ENCODE measurements at places on chromosomes 2 and 18. TPM values are rescaled to one million over a fixed set of nuclear protein-coding genes. Genes with fewer than 3 reads are reported as not detected.

Gene LHCGR
- total RNA-seq, result 8.3 TPM

Gene SH3BP4
- 40.6 TPM for total RNA-seq

Gene HJURP
- 9.8 TPM for total RNA-seq

Gene SLC23A3
- total RNA-seq, result 1.3 TPM

Gene CHST9
- 3.8 TPM for total RNA-seq

Gene GKN2
- total RNA-seq, result not detected

Gene ZAP70
- 1.5 TPM for total RNA-seq

Gene MOGAT1
- total RNA-seq, result not detected

Gene APLF
- total RNA-seq, result 8.9 TPM

Gene HES6
- 59.3 TPM for total RNA-seq

Gene AMER3
- total RNA-seq, result 11.8 TPM

Gene NT5C1B
- not detected for total RNA-seq

Gene GALR1
- 0.16 TPM for total RNA-seq

Gene INHA
- total RNA-seq, result 0.82 TPM

Gene ERFE
- total RNA-seq, result 1.4 TPM

Gene UGT1A8
- total RNA-seq, result not detected

Gene THSD7B
- total RNA-seq, result 30.6 TPM

Gene TEKT4
- 0.22 TPM for total RNA-seq

Gene SERPINB3
- not detected for total RNA-seq

Gene WIPF1
- total RNA-seq, result 32.8 TPM

Gene TUBB8B
- not detected for total RNA-seq

Gene CCDC195
- total RNA-seq, result not detected

Gene CELF4
- 41.2 TPM for total RNA-seq

Gene COL4A4
- 11.7 TPM for total RNA-seq

Gene SCN2A
- total RNA-seq, result 24.2 TPM

Gene CPS1
- total RNA-seq, result 3.8 TPM

Gene COLEC12
- total RNA-seq, result 67.2 TPM

Gene WNT10A
- total RNA-seq, result 8.1 TPM

Gene LINC00305
- total RNA-seq, result not detected

Gene PRKAG3
- total RNA-seq, result 1.5 TPM

Gene ACADL
- total RNA-seq, result 3.7 TPM

Gene HOXD10
- total RNA-seq, result 0.16 TPM

Gene FRZB
- 66.1 TPM for total RNA-seq

Gene TMEM237
- total RNA-seq, result 63.2 TPM

Gene C2orf49
- 38.8 TPM for total RNA-seq

Gene ERBB4
- 17.9 TPM for total RNA-seq

Gene GPBAR1
- not detected for total RNA-seq

Gene MPV17
- total RNA-seq, result 62.5 TPM

Gene NGEF
- 10.0 TPM for total RNA-seq

Gene FASTKD1
- total RNA-seq, result 51.5 TPM

Gene HOXD9
- total RNA-seq, result 1.0 TPM

Gene DCDC2C
- 1.6 TPM for total RNA-seq

Gene MYO3B
- total RNA-seq, result 9.1 TPM
